Stimulated activated CD4-positive, alpha-beta T cell treated with anti-CD3 and anti-CD28 coated beads, Interleukin-12 subunit alpha, Interleukin-12 subunit beta, amount 100 ng/mL, for 4 hours (primary cell): ENCODE measurements at places on chromosomes 3 and 15.

- DNase-seq = no peak
These were observed 153.5 kb upstream of the PPP2R3A start for GRCh38 chr3:135812057-135812456.

DNA sequence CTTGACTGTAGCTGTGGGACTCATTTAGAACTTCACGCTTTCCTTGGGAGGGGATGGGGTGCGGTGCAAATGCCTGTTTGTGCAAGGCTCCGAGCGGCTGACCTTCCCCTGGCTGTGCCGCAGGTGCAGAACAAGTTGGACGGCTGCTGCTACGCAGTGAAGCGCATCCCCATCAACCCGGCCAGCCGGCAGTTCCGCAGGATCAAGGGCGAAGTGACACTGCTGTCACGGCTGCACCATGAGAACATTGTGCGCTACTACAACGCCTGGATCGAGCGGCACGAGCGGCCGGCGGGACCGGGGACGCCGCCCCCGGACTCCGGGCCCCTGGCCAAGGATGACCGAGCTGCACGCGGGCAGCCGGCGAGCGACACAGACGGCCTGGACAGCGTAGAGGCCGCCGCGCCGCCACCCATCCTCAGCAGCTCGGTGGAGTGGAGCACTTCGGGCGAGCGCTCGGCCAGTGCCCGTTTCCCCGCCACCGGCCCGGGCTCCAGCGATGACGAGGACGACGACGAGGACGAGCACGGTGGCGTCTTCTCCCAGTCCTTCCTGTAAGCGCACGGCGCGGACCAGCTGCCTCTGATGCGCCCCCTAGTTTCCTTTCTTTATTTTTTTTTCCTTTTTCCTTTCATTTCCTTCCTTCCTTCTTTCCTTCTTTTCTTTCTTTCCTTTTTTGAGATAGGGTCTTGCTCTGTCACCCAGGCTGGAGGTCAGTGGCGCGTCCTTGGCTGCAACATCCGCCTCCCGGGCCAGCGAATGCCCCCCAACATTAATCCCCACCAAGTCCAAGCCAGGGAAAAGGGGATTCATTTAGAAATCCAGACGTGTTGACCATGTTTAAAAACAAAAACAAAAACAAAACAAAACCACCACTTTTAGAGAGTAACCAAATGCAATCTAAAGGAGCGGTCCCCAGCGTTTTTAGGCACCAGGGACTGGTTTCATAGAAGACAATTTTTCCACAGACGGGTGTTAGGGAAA lies 42.7 kb downstream of the EIF2AK4 start:
- no peak for DNase-seq

- peak; percentile 19 for DNase-seq
These were observed 727 bp upstream of the TM2D3 start for GRCh38 chr15:101652786-101653430.

- no peak for DNase-seq
These were observed 73.3 kb downstream of the TRANK1 start for GRCh38 chr3:36871379-36872126.

DNA sequence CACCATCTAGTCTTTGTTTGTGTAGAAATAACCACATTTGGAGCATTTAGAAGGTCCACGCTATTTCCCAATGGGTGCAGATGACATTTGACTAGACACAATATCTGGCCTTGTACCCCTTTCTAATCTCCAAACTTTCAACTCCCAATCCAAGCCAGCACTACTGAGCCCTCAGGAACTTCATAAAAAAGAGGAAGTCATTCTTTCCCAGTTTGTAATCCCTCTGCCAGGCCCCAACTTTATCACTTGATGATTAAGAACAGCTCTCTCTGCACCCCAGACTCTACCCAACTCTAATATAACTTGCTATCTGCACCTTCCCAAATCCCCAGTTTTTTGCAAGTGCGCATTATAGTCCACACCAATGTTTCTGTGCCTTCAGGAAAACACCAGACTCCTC lies 170.2 kb downstream of the KCNMB2 start:
- DNase-seq = no peak

DNA sequence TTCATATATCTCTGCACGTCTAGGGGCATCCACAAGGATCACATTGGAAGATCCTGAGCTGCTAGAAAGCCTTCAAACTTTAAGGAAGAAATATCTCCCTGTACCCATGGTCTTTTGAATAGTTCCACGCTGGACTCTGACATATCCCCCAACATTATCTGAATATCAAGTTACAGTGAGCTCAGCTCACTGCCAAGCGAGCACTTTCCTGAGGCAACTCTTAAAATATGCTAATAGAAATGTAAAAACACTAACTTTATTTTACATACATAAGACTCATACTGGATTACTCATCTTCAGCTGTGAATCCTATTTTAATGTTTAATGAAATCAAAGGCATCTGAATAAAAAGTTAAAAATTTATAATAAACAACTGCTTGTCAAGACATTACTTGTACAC lies 420.2 kb upstream of the CCDC54 start:
- DNase-seq = no peak

DNA sequence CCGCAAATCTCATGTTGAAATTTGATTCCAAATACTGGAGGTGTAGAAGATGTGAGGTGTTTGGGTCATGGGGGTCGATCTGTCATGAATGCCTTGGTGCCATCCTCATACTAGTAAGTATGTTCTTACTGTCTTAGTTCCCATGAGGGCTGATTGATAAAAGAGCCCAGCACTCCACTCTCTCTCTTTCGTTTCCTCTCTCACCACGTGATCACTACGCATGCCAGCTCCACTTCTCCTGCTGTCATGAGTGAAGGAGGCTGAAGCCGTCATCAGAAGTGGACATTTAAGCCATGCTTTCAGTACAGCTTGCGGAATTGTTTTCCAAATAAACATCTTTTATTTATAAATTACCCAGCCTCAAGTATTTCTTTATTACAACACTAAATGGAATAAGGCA lies 6.1 kb downstream of the OR5H15 start:
- DNase-seq = no peak

GRCh38 chr3:175267121-175267531 lies 408.0 kb downstream of the NAALADL2 start:
- no peak for DNase-seq

DNA sequence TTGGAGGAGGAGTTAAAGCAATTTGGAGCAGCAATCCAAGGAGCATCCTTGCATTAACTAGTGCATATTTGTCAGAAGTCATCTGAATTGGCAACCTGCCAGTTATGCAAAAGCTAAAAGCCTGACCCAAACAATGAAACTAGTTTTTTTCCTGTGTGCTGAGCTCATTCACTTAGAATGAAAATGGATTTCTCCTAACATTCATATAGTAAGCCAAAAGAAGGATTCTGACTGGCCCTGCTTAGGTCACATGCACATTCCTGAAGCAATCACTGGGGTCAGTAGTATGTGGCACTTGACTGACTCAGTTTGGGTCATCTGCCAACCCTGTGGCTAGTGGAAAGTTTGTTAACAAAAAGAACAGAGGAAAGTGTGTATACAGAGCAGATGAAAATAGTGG lies 30.5 kb downstream of the OXSM start:
- no peak for DNase-seq

DNA sequence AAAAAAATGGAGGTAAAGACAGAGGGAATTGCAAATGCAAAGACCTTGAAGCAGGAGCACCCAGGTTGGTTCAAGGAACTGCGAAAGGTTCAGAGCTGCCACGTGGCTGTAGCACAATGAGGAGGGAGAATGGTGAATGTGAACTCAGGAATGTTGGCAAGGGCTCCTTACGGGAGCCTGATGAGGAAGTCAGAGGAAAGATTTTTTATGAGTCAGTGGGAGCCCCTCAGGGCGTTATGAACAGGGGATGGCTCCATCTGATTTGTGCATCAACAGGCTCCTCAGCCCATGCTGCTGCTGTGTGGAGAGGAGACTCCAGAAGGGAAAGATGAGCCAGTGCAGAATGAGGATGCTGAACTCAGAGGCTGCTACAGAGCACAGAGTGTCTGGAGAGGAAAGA lies 194.4 kb downstream of the ARRDC4 start:
- DNase-seq = no peak

- no peak for DNase-seq
These were observed 246.2 kb upstream of the TBL1XR1 start for GRCh38 chr3:177443469-177443868.

GRCh38 chr15:93479715-93480114 lies 390.7 kb upstream of the RGMA start:
- DNase-seq = no peak

DNA sequence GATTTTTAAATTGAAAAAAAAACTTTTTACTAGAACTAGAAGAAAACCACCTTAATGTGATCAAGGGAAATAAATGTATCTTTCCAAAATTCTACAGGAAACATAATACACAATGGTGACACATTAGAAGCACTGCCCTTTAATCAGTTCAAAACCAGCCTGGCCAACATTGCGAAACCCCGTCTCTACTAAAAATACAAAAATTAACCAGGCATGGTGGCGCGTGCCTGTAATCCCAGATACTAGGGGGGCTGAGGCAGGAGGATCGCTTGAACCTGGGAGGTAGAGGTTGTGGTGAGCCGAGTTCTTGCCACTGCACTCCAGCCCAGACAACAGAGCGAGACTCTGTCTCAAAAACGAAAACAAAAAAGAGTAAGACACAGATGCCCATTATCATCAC lies 134.5 kb downstream of the TBC1D5 start:
- no peak for DNase-seq

DNA sequence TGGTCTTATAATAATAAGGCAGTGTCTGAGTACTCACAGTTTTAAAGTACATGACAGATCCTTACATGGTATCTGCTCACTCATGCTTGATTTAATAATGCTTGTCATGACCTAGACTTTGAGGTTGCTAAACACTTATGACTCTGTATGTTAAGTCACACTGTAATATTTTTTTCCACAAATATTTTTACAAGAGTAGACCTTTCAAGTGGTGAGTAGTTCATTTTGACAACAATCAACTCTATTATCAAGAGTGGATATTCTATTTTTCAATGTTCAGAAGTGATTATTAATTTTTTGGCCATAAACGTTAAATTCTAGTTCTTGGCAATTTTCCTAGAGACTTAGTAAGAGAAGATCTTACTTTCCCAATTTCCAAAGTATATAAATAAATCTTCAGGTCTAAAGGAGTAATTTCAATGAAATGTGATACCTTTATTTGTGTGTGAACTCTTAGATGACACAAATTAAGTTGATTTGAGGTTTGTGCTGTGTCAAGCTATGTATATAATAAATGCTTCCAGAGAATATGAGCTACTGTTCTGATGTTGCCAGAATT lies 104.5 kb downstream of the NLGN1 start:
- no peak for DNase-seq

- DNase-seq = no peak
These were observed 131.5 kb downstream of the SLC9A9 start for GRCh38 chr3:143716731-143717130.

GRCh38 chr3:135806317-135806716 lies 159.2 kb upstream of the PPP2R3A start:
- no peak for DNase-seq

DNA sequence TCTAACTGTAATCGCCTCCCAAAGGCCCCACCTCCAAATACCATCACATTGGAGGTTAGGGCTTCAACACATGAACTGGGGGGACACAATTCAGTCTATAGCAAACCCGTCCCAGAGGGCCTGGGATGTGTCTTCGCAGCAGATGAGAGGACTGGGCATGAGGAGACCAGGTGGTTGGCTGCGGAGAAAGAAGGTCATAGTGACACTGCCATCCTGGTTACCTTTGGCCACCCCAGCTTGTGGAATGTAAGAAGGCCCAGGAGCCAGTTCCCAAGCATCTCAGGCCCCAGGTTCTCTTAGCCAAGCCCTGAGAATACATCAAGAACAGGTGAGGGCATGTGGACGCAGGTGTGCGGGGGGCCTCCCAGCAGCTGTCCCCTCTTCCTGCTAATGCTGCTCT lies 6.4 kb upstream of the RARRES1 start:
- no peak for DNase-seq

DNA sequence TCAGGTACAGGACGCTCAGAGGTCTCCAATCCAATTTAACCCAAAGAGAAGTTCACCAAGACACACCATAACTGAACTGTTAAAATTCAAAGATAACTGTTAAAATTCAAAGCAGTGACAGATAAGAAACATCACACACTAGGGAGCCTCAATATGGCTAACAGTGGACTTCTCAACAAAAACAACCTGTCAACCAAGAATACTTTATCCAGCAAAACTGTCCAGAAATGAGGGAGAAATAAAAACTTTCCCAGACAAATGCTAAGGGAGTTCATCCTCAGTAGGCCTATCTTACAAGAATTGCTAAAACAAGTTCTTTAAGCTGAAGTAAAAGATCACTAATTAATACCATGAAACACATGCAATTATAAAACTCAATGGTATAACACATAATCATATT lies 36.3 kb upstream of the MYLK start:
- DNase-seq = no peak

DNA sequence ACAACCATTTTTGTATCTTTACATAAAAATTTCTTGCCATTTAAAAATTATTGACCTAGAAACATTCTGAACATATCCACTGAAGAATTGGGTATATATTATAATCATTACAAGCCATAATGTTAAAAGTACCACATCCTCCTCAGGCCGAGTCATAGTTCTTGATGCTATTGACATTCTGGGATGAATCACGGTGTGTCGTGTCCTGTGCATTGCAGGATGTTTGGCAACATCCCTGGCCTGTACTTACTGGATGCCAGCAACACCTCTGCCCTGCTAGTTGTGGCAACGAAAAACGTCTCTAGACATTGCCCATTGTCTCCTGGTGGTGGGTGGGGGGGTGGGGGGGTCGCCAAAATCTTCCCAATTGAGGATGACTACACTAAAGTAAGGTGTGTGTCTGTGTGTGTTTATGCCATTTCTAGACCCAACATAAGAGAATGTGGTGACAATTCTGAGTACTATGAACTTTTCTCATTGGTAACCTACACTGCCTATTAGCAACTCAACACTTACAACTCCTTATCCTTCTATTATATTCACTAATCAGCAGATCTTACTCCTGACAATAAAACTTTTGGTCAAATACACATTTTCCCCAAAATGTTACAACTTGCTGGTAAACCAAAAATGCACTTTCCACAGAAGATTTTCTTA lies 471.6 kb downstream of the FOXP1 start:
- DNase-seq = no peak

- DNase-seq = no peak
These were observed 13.6 kb downstream of the ZKSCAN7 start for GRCh38 chr3:44568561-44568960.

DNA sequence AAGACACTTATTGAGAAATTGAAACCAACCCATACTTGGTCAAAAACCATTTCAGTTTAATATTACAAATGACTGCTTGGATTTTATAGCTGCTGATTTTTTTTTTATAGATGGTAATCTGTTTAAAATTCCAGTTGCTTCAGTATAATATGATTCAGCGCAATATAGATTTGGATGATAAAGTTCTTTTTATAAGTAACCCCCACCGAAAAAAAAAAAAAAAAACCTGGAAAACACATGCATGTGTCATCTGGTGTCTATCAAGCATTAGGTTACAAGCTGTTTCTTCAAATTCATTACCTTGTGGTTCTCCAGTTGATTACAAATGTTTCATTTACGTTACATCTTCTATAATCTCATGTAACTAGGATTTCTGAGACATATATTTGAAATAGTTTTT lies 356.6 kb upstream of the ROBO2 start:
- no peak for DNase-seq

DNA sequence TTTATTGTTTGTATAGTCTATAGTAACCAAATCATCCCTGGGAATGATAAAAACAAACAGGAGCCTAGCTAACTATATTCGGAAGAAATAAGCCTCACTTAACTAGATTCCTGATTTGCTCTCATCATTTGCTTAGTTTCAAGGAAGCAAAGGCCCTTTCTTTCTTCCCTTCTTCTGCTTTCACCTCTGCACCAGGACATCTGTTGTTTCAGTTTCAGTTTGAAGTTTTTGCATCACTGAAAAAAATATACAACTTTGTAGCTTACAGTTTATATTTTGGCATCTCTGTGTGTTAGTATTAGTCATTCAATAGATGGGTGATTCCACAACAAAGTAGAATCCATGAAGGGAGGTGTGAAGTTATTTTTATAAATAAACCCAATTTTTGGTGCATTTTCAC lies 113.6 kb upstream of the SNTN start:
- no peak for DNase-seq
